Stimulated activated memory B cell treated with anti-CD40 and anti-IgM and Interleukin-4, amounts not matched to agents 10 μg/mL and 1 μg/mL and 100 μg/mL, for 72 hours (primary cell): ENCODE measurements at places on chromosomes 6 and 20.
A peak's percentile ranks its signal among the peaks of the same experiment; 100 is the strongest.

DNA sequence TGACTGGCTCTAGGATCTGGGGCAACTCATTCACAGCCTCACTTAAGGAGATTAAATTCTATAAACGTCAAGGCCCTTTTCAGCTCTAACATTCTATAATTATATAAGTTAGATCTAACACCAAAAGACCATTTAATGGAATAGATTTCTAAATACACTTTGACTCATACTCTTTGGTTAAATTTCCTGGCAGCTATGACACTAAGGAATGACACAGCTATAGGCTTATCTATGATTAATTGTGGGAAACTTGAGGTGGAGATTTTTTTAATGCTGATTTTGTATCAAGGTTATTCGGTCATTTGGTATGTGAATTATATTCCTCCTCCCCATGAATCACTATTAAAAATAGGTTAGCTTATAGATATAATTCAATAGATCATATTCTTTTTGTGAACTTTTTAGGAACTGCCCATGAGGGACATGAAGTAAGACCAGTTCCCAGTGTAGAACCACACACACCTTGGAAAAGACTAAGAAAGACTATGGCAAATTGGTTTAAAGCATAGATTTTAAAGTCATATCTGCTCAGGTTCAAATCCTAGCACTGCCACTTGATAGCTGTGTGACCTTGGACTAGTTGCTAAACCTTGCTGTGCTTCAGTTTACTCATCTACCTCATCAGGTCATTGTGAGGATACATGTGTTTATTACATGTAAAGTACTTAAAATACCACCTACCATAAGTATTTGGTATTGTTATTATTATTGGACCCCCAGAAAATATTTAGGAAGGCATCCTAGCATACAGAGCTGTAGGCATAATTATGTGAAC is 116.0 kb downstream of the CRYBG1 start:
- no peak for ATAC-seq

GRCh38 chr20:19463597-19463996 is 251.2 kb downstream of the SLC24A3 start:
- no peak for ATAC-seq

GRCh38 chr6:4645713-4646360 is 130.4 kb upstream of the CDYL start:
- no peak for ATAC-seq

DNA sequence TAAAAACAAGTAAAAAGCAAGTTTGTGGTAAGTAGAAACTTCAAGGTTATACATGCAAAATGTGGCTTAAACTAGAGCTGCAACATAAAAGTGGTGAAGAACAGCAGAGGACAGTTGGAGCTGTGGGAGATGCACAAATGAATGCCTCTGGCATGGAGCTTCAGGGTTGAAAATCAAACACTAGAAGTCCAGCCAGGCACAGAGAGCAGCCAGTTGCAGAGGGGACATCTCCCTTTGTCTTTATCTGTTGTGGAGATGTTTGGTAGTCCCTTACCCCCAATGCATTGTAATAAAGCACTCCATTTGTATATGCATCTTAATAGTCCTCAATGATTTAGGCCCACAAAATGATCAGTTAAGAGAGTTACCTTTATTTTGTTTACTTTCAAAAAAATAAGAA is 73.1 kb upstream of the C20orf144 start:
- no peak for ATAC-seq

DNA sequence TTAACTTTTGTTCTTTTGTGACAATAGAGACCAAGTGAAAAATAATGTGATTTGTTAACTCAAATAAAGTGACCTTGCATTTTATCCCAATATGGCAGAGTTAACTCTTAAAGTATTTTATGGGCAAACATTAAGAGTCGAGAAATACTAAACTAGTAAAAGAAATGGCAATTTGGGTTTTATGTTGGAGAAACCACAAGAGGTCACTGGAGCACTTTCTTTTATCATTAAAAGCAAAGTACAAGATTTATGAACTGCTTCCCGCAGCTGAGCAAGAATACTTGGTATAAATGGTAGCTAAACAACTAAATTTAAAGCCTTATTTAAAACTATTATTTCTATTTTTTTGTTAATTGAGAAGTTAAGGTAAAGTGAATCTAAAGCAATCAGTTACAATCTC is 33.5 kb upstream of the MCM9 start:
- no peak for ATAC-seq

- ATAC-seq, result no peak
These were observed 90.5 kb downstream of the UNC5CL start for GRCh38 chr6:40948570-40948969.

- ATAC-seq, result peak; percentile 78
These were observed 1.3 kb downstream of the C20orf144 start for GRCh38 chr20:33663161-33664084.

GRCh38 chr6:80340280-80340679 is 233.8 kb downstream of the BCKDHB start:
- no peak for ATAC-seq

DNA sequence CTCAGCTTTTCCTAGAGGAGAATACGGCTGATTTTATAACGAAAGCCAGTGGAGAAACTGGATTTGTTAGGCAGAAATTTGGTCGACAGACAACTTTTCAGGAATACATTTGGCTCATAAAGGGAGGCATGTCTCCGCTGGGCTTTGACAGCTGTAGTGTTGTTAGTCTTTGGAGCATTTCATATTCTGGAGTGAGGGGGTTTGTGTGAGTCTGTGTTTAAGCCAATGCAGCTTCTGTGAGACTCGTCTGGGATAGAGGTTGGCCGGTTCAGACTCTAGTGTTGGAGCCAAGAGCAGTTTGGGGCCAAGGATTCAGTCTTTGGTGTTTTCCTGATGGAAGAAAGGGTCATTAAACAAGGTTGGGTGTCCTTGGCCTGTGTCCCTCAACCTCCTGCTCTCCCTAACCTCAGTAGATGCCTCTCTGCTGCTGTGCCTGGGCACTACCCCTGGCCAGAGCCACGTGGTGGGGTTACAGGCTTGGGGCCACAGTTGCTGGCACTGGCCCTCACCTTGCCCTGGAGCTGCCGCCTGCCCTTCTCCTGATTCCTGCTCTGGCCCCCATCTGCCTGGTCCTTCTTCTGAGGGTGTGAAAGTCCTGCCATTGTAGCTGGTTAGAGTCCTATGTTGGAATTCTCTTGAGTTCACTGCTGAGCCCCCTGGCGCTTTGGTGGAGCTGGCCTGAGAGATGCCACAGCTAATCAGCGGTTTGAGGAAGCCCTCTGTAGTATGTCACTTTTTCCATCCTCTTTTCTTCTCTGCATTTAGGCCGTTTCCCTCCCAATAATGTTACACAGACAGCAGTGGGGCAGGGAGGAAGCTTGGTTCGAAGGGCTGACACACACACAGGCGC is 6.9 kb downstream of the PTK7 start:
- ATAC-seq, result no peak

- no peak for ATAC-seq
These were observed 5.9 kb downstream of the NHSL1 start for GRCh38 chr6:138493413-138493812.

DNA sequence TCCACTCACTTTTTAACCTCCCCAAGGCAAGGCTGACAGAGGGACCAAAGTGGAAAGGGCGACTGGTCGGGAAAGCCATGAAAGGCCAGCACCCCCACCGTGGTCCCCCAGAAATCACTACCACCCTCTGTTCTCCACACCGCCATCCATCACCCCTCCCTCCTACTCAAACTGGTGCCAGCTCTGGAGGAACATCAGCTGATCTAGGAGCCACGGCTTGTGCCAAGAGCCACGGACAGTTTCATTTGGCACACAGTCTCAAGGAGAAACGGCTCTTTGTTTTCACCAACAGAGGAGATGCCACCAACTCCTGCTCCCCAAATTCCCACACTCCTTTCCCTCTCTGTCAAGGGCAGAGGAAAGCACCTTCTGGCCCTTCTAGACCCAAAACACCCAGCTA is 26.0 kb downstream of the TBC1D7 start:
- no peak for ATAC-seq
